ENCODE measurements at places on chromosomes 13 and 19.

DNA sequence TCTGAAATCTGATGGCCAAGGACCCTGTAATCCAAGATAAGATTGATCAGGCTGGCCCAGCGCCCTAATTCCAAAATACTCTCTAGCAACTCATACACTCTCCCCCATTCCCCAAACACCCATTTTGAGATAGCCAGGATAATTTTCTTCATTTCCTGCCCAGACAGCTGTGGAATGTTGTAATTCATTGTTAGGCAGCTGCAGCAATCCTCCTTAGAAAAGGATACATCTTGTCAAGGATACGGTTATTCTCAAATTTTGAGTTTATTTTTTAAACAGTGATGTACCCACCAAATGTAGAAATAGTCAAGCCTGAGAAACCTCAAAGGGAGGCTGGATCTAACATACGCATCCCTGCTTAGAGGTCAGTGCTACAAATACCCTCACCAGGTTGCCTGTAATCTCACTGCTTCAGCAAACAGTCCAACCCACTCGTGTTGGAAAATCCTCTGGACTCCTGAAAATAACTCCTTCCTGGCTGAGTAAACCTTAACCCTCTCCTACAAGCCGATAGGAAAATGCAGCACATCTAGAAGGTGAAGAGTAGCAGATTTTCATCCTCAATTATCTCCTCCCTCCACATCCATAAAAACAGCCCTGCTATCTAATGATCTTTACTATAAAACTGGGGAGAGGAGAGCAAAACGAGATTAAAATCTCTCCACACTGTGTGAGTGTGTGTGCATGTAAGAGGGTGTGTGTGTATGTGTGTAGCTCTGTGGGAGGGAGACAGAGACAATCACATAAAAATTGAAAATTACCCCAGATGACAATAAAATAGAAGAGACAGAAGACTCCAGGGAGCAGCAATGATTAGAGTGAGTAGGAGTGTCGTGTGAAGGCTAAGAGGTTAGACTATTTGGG lies 683.1 kb downstream of the DIAPH3 start:
- no peak for DNase-seq

DNA sequence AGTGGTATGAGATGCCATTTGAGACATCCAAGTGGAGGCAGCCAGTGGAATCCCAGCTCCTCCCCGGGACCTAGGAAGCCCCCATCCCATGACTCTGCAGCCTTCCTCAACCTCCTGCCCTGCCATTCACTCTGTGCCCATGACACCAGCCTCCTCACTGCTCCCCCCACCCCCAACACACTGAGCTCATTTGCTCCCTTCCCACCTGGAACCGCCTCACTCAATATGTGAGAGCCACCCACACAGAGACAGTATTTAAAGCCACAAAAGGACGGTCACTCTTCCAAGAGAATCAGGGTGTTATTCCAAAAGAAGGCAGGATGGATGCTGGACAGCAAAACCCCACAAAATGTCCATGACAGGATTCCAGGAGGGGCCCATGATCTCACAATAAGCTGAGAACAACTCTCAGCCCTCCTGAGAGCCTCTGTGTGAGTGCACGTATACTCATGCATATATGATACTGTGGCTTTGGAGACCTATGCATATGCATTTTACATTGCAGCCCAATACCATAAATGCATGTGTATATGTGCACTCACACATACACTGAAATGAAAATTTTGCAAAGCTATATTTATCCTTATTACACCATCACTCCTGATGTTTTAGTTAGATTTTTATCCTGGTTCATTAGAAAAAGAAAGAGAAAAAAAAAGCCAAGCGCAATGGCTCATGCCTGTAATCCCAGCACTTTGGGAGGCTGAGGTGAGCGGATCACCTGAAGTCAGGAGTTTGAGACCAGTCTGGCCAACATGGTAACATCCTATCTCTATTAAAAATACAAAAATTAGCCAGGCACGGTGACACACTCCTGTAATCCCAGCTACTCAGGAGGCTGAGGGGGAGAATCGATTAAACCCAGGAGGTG lies 10.8 kb upstream of the RANBP3 start:
- no peak for DNase-seq

- DNase-seq = no peak
Observed at GRCh38 chr13:20544201-20544923, 18.7 kb upstream of the CRYL1 start.

DNA sequence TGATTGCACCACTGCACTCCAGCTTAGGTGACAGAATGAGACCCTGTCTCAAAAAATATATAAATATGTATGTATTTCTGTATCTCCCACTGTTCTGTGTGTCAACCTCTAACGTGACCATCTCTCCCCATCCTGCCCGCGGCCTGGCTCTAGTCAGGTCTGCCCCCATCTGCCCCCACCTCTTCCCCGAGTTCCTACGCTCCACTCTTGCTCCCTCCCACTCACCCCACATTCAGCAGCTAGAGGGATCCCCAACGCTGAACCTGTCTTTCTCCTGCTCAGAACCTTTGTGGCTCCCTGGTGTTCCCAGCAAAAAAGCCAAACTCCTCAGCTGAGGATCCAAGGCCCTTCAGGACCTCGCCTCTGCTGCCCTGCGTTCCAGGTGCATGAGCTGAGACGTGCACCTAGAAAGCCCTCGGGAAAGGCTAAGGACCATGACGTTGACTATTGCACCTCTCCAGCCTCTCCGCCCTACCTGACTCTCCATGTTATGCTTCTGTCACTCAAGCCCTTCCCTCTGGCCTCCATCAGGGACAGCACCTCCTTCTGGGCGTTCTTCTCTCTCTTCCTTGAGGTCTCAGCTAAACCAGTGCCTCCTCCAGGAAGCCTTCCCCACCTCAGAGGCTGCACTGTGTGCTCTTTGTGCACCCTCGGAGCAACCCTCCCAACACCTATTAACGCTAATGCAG lies 18.1 kb downstream of the AKT2 start:
- no peak for DNase-seq
